ENCODE measurements at places on chromosomes 3 and 15.

DNA sequence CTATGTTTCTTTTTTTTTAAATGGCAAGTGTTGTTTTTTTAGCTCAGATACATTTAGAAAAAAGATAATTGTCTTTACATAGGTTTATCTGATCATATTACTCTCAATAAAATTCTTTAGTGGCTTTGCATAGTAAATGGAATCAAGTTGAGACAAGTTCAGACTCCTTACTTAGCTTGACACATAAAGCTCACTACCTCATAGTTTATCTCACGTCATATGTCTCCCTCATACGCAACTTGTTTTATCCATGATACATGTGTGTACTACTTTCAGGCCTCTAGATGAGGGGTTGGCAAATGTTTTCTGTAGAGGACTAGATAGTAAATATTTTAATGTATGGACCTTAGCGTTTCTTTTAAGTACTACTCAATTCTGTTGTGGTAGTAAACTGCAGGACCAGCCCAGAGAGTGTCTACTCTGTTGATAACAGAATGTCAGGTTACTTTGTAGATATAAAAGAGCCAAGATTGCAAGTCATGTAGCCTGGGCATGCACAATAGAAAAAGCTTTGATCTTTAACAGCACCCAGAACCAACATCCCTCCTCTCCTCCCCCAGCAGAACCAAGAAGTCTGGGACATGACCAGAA, 28.2 kb upstream of the MGA start:
- no peak for DNase-seq

DNA sequence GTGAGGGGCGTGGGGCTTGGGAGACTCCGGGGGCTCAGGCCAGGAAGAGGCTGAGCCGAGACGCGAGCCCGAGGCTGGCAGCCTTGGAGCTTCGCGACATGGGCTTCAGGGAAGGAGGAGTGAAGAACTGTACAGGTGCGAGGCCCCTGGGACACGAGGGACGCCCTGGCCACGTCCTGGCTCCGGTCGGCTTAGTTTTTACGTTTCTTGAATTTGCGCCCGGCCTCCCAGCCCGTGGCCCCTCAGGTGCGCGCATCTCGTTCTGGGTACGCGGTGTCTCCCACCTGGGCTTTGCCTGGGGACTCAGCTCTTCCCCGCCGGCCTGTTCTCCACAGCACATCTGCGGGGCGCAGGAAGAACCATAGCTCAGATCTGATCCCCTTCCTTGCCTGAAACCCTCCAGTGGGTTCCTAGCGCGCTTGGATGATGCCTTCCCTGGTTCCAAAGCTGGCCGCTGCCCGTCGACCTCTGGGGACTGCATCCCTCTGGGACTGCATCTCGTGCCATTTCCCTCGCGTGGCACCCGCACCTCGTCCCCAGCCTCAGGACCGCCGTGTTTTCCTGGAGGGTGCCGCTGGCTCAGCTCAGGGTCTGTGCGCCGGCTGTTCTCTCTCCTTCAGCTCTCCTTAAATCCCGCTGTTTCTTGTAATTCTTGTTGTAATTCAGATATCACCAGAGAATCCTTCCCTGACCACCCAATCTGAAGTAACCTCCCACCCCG, 614 bp downstream of the CHCHD6 start:
- DNase-seq, result no peak

- no peak for DNase-seq
Observed at GRCh38 chr3:63945558-63946096, 33.4 kb upstream of the SCAANT1 start.

- peak; percentile 49 for DNase-seq
Observed at GRCh38 chr3:58167431-58168351, 43.1 kb downstream of the DNASE1L3 start.

- DNase-seq, result no peak
Observed at GRCh38 chr3:179473565-179473964, 22.3 kb upstream of the GNB4 start.

DNA sequence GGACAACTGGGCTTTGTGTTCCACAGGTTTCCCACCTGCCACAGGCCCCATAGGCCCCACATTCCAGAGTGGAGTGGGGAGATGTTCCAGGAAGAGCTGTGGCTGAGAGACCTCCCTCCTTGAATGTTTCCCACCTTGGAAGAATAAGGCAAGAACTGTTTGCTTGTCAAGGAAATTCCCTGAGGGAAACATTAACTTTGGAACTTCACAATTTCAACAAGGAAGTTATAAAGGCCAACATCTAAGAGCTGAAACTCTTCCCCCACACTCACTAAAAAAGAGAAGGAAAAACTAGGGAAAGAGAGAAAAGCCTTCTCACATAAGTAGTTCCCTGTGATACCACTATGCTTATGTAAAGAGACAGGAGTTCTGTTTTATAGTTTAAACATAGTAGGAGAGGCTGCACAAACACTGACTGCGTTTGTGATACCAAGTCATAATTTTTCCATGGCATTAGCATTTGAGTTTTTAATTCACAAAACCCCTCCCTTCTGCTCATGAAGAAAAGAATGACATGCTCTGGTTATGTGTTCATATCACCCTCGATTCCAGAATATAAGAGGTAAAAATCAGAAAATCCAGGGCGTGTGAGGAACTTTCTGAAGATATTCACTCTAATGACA, 39.8 kb upstream of the SPRED1 start:
- no peak for DNase-seq

DNA sequence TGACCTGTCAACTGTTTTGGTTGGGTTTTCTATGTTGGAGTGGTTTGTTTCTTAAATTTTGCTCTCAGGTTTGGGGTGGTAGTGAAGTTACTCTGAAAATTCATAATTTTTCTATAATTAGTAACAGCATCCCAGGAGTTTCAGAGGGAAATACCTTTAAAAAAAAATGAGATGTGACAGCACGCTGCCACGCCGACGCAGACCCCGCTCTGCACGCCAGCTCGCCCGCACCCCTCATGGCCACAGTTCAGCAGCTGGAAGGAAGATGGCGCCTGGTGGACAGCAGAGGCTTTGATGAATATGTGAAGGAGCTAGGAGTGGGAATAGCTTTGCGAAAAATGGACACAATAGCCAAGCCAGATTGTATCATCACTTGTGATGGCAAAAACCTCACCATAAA, 34.6 kb downstream of the AKAP13 start:
- no peak for DNase-seq

DNA sequence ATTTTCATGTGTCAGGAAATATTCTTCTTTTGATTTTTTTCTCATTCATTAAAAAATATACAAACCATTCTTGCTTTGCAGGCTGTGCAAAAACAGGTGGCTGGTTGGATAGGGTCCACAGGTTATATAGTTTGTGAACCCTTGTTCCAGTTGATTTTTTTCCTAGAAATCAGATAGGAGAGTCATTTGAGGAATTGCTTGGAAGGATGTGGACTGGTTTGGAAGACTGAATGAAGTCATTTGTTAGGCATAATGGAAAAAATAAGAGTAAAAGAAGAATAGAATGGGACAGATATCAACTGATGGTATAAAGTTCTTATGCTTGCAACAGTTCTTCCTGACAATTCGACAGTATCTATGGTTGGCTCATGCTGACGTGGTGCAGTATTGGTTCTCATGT, 189.4 kb downstream of the PTPRG start:
- DNase-seq, result no peak

DNA sequence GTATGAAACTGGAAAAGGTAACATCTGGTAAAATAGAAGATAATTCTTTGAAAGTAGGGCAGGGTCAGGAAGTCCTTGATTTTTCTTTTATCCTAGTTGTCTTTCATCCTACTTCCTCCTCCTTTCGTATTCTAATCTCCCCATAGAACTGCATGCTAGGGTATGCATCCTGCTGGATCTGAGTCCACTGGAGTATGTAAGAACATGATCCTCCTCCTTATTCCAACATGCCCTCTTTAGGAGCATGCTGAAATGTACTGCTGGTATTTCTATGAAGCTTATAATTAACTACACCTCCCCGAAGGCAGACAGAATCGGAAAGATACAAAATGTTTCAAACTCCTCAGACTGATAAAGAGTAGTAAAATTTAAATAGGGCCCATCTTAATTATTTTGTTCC, 493.8 kb downstream of the AGBL1 start:
- no peak for DNase-seq

DNA sequence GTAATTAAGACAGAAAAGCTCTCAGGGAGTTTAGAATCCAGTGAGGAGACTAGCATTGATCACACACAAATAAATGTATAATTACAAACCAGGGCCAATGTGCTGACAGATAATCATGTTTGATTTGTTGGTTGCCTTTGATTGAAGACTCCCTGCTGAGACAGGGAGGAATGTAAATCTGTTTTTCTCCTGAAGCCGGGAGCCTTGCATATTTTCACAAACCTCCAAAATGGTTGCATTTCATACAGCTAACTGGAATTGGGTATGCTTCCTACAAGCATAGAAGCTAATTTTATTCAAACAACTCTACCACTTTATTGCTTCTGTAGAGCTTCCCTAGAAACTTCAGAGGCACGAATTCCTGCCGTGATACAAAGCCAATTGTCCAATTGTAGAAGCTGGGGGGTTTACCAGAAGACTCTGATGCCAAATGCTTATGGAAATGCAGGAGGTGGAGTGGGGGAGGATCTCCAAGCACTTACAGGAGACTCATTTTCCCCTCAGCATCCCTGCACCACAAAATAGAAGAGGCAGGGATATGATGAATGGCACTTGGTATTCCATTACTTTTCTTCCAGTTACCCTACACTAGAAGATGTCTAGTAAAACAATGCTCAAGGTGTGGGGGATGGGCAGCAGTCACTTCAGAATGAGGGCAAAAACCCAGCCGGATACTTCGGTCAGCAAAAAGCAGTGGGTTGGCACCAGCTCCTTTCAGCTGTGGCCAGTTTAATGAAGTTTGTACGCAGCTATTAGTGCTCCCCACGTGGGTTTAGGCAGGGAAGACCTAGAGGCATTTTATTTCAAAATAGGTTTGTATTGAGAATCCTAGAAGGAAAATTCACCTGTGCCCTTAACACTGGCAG, 11.4 kb upstream of the MEX3B start:
- DNase-seq, result no peak

- DNase-seq, result no peak
Observed at GRCh38 chr3:138148503-138148902, 16.3 kb upstream of the A4GNT start.

- no peak for DNase-seq
Observed at GRCh38 chr3:172692751-172693338, 18.0 kb downstream of the NCEH1 start.

DNA sequence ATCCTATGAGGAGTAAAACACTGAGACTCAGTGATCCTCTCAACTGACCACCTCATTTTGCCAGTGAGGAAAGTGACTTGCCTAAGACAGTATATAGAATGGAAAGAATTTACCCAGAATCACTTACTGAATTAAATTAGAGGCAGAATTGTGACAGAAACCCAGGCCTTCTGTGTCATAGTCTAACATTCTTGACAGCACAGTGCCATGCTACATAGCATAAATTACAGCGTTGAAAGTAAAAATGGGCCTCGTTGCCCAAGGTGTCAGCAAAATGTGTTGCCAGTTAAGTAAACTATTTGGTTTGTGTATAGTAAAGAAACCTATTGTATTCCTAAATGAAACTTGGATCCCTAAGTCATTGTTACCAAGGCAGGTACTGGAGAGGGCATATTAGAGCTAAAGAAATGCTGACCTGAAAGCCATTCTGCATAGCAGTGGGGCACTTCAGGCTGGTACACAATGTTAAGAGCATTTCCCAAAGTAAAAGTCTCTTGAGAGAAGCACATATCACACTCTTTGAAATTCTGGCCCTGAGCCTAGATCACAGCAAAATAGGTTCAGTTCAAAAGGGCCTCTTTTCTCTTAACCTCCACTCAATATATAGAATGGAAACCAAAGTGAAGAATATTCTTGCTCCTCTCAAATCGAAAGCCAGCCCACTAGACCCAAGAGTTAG, 53.8 kb downstream of the HMG20A start:
- no peak for DNase-seq

DNA sequence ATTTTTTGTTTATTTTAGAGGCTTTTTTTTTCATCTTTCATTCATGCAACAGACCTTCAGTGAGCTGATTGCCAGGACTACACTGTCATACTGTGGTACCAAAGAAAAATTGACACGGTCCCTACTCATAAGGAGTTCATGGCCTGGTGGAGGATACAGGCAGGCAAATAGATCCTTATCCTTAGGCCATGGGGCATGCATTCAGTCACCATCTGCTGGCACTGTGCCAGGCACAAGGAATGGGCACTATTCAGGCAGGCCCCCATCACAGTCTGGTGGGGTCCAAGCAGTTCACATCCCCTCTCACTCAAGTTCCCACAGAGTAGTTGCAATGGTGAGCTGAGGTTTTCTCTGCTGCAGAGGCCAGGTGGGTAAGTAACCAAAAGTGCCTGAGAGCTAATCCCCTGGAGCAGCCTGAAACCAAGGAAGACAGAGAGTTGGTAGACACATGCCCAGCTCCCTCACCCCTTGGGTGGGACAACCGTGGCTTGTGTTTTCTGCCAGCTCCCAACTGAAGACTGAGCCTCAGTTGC, 17.3 kb downstream of the CISH start:
- no peak for DNase-seq

- no peak for DNase-seq
Observed at GRCh38 chr3:104520228-104520655, 846.5 kb upstream of the ALCAM start.

DNA sequence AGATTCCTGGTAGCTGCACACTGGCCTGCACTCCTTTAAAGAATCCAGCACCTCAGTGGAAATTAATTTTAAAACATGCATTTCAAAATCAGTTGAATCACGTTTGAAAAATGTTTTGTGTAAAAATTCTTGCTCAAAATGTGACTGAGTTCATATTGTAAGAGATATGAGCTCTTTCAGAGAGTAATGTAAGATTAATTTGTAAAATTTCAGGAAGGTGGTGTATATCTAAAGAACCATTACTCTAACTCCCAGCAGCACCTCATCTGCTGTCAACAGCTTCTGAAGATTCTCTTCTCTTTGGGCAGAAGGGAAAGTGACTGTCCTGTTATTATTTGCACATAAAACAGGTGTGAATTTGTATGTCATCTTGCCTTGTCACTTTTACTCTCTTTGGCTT, 97.5 kb upstream of the PLXNA1 start:
- DNase-seq, result no peak

DNA sequence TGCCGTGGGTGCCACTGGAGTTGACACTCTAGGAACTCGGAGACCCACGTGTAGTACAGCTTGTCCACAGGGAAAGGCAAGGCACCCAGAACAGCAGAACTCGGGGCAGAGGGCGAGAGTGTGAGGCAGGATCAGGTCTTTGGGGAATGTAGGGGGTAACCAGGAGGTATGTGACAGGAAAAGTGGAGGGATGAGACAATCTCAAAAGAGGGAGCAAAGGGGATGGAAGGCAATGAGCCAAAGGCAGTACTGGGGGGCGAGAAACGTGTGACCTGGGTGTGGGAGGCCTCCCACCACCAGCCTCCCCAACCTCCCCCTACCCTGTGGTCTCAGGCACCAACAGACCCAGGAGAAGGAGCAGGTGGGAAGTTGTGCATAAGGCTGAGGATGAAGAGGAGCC, 48.9 kb downstream of the UMPS start:
- DNase-seq, result no peak

- DNase-seq, result no peak
Observed at GRCh38 chr3:186852994-186853393, 10.5 kb downstream of the ADIPOQ start.

DNA sequence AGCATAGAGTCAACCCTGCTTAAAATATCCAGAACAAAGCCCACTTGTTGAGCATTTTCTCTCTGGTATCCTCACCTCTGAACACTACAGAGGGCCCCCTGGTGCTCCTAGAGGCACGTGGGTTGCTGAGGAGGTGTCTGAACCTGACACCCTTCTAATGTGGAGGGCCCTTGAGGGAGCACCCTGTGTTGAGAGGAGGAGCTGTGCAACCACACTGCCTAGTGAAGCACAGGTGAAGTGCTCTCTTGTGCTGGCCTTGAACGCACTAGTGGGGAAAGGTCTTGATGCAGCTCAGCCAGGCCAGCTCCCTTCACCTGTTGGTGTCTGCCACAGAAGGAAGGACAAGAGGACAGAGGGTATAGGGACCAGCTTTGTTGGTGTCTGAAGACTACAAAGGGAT, 51.9 kb downstream of the CCK start:
- no peak for DNase-seq

All from stimulated activated CD4-positive, alpha-beta T cell treated with anti-CD3 and anti-CD28 coated beads, TNF-alpha, amount 100 ng/mL, for 1 hour (primary cell).